ENCODE measurements at places on chromosomes 12 and 14.

DNA sequence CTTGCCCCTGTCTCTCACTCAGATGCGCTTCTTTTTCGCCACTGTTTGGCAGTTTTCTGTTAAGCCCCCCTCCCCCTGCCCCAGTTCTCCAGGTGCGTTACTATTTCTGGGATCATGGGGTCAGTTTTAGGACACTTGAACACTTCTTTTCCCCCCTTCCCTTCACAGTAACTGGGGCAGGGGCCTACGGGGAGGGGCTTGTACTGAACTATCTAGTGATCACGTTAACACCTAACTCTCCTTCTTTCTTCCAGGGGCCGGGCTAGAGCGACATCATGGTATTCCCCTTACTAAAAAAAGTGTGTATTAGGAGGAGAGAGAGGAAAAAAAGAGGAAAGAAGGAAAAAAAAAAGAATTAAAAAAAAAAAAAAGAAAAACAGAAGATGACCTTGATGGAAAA, 3.7 kb downstream of the PABPN1 start:
- DNase-seq = no peak

DNA sequence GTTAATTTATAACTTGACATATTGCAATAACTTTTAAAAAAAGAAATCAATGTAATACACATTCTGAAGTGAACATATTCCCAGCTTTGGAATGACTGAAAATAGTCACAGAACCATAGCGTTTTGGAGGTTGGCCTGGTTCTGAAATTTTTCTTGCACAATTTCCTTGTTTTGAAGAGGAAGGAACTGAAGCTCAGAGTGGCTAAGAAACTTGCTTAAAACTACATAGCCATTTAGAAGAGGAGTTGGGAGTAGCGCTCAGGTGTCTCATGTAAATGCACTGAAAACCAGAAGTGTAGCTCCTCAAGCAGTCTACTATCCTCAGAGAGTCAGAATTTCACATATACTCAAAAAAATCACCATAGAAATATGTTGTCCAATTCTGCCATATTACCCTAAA, 41.2 kb downstream of the SLC38A1 start:
- DNase-seq = no peak

DNA sequence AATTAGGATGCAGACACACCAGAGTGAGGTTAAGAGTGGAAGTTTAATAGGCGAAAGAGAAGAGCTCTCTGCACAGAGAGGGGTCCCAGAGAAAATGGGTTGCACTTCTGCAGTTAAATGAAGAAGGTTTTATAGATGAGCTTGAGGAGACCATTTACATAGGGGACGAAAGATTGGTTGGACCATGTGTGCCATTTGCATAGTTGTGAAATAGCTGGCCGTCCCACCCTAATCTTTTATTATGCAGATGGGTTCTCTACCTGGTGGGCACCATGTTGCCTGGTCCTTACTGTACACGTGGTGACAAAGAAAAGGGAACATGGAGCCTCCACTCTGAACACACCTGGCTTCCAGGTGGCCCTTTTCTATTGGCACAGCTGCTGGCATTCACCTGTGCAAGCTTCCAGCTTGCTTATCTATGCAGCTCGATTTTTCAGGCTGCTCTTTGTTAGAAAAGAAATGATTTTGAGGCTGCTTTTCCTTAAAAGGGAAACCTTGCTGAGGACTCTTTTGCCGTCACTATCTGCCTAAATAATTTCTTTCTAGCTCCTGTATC, 67.1 kb upstream of the SRSF5 start:
- DNase-seq = no peak

DNA sequence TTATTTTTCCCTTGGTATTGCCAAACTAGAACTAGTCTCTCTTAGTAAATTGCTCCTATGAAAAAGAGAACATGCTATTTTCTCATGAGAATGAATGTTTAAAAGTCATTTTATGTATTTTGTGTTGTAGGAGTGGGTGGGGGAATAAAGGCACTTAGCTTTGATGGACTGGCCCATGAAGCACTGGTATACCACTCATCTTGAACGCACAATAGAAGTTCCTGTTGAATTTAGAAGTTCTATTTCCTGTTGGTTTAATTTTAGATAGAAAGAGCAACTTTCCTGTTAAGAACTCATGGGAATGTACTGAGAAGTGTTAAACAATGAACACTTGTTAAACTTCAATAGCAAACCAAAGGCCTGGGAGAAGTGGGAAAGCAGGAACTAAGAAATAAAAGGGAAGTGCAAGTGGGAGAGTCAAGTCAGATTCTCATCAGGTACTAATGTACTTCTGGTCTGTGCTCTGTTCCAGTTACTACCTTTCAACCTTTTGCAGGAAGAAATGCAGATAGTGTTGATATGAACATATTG, 23.1 kb downstream of the TTC6 start:
- DNase-seq = no peak

GRCh38 chr12:2286047-2286446, 233.3 kb downstream of the CACNA1C start:
- DNase-seq = no peak

DNA sequence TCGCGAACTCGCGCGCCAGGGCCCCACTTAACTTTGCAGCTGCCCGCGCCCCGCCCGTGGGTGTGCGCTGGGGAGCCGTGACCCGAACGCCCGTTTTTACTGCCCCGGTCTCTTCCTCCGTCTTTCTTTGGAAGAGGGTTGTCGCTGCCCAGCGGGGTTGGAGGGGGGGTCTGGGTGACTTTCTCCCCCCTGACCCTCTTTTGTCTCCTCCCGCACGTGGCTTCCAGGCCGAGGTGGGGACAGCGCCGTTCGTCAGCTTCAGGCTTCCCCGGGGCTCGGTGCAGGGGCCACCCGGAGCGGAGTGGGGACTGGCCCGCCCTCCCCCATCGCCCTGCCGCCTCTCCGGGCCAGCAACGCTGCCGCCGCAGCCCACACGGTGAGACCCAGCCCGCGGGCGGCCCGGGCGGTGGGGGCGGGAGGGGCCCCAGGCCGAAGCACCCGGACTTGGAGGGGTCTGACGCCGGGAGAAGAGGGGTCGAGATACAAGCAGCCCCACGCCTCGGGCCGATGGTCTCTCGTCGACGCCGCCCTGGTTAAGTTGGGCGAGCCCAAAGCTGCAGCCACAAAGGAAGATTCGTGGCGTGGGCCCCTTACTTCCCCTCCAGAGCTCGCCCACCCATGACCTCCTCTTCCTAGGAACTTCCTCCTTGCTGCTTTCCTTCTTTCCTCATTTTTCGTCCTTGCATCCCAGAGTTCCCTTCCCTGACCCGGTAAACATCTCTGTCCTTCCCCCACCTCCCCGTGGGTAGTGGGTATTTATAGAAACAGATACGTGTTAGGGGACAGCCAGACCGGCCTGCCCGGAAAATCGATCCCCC, 1.2 kb downstream of the DYRK2 start:
- peak; percentile 57 for DNase-seq

- no peak for DNase-seq
These were observed 45.1 kb downstream of the PIWIL1 start for GRCh38 chr12:130382818-130383217.

DNA sequence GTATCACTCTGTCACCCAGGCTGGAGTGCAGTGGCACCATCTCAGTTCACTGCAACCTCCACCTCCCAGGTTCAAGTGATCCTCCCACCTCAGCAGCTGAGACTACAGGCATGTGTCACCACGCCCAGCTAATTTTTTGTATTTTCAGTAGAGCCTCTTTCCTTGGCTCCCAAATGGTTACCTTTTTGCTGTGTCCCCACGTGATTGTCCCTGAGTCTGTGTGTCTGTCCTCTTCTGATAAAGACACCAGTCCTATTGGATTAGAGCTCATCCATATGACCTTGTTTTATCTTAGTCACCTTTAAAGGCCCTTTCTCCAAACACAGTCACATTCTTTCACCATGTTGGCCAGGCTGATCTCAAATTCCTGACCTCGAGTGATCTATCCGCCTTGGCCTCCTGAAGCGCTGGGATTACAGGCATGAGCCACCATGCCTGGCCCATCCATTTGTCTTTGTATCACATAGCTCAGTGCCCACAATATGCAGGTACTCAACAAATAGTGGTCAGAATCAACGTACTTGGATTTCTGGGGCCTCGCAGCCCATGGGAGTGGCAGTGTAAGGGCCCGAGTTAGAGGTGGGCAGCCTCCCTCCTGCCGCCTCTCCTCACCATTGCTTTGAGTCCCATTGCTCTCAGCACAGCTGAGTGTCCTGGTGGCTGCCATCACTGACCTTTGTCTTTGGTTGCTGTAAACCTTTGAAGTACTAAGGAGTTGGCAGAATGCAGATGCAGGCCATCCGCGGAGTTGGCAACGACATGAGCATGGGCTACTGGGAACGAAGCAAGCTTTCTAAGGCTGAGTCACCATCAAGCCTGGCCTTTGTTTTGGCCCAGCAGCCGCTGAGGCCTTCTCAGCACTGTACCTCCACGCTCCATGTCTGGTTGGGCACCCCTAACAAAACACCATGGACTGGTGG, 9.3 kb downstream of the TPCN1 start:
- no peak for DNase-seq

- DNase-seq = no peak
These were observed 6.0 kb upstream of the SHMT2 start for GRCh38 chr12:57223191-57224165.

DNA sequence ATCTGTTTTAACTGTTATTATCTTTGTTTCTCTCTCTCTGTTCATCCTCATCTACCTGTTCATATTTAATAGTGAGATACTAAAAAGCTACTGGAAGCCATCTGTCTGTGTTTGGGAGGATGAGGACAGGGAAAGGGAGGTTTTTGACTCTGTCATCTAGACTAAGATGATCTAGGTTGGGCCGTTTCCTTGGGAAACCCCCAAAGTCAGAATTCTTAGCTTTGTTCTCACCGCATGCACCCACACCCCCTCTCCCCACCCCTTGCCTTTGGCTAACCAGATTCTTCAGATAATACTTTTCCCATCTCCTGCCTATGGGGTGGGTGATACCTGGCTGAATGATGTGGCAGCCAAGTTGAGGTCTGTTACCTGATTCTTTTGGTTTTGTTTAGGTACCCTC, 73.0 kb downstream of the PRICKLE1 start:
- no peak for DNase-seq
